Omental fat pad (tissue), 4 donors: ENCODE measurements at places on chromosomes 7 and 10. TPM values are rescaled to one million over a fixed set of nuclear protein-coding genes. Genes with fewer than 3 reads are reported as not detected.

Gene HOXA10
- total RNA-seq, result 0.56 TPM

GRCh38 chr7:69823151-69823744 is 225.0 kb downstream of the AUTS2 start:
- no peak for DNase-seq

- no peak for DNase-seq
Measured at GRCh38 chr7:113179313-113179712, 61.0 kb upstream of the SMIM30 start.

Gene PAX2
- not detected for total RNA-seq

GRCh38 chr7:17679458-17679857 is 260.8 kb downstream of the SNX13 start:
- no peak for DNase-seq

DNA sequence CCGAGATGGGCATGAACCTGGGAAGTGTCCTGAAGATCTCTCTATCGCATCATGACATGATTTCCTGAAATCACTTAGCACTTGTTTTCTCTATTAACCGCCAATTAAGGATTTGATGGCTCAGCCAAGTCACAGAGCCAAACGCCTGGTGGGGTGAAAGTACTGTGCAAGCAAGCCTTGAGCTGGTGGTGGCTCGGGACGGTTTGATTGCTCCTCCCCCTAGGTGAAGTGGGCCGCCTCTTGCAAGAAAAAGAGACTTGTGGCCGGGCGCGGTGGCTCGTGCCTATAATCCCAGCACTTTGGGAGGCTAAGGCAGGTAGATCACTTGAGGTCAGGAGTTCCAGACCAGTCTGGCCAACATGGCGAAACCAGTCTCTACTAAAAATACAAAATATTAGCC is 50.3 kb downstream of the COL26A1 start:
- DNase-seq, result no peak

Gene ARL3
- 3.9 TPM for total RNA-seq

DNA sequence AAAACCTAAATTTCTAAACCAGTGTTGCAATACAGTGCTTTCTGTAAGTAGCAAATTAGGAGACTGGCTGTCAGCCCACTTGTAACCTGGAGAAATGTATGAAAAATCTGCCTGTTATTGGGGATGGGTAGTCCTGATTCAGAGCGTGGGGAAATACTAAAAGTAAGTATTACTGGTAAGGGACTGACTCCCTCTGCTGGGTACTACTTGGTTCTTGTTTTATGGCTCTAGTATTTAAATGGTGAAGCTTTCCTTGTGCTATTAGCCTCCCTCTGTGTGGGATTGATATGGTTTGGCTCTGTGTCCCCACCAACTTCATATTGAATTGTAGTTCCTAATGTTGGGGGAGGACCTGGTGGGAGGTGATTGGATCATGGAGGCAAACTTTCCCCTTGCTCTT is 886.1 kb downstream of the SORCS1 start:
- no peak for DNase-seq

Gene CFAP70
- total RNA-seq, result 3.1 TPM

DNA sequence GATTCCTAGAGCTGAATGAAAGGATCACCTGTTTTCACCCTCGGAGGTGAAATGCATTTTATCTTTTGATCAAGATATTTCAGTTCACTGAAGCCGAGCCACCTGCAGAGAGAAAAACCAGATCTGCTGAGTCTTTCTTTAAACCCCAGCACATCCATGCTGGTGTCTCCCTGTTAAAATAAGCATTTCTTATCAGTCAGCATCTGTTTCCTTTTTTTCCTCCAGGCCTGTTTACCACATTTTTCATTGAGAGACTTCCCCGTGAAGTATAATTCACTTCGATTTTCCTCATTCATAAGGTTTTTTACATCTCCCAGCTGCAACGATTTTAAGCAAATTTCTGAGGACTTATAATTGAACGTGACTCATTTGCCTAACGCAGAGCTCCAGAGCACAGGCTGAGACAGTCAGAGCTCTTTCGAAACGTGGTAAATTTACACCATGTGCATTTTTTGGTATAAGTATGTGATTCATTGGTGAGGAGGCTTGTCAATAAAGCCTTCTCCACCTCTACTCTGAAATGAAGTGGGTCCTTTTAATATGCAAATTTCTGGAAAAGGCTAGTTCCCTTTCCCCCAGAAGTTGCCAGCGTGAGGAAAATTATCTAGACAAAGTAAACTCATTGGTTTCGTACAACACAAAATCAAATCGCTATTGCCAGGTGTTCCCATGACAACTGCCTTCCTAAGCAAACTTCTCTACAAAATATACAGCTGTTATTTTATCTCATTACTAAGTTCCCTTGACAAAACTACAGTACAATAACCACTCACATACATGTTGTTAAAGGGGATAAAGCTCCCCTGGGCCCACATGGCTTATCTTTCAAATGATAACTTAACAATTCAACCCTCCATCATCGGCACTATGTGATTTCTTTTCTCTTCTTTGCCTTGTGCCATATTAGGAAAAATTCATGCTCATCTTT is 374.8 kb upstream of the AKR1E2 start:
- no peak for DNase-seq

DNA sequence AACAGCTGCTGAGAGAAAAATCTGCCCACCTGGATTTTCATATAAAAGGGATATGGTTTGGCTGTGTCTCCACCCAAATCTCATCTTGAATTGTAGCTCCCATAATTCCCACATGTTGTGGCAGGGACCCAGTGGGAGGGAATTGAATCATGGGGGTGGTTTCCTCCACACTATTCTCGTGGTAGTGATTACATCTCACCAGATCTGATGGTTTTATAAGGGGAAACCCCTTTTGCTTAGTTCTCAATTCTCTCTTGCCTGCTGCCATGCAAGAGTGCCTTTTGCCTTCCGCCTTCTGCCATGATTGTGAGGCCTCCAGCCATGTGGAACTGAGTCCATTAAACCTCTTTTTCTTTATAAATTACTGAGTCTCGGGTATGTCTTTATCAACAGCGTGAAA is 20.8 kb upstream of the MKI67 start:
- no peak for DNase-seq

Gene ASIC3
- total RNA-seq, result 2.4 TPM

Gene CPN1
- total RNA-seq, result not detected

Gene ALOX5
- total RNA-seq, result 54.6 TPM

Gene EPHA1
- total RNA-seq, result 0.46 TPM

Gene TBX20
- total RNA-seq, result not detected

- no peak for DNase-seq
Measured at GRCh38 chr7:71157757-71158156, 25.8 kb downstream of the GALNT17 start.

DNA sequence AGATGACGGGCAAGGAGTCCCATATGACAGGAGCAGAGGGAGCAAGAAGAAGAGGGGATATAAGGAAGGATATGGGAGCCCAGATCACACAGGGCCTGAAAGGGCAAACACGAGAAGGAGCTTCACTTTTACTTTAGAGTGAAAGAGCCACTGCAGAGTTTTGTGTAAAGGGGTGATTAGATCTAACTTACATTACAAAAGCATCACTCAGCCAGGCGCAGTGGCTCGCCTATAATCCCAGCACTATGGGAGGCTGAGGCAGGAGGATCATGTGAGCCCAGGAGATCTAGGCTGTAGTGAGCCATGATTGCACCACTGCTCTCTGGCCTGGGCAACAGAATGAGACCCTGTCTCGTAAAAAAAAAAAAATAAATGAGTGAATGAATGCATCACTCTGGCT is 91.1 kb downstream of the MPP7 start:
- DNase-seq, result no peak

Gene CYP2C19
- not detected for total RNA-seq

Gene WDFY4
- 7.5 TPM for total RNA-seq

DNA sequence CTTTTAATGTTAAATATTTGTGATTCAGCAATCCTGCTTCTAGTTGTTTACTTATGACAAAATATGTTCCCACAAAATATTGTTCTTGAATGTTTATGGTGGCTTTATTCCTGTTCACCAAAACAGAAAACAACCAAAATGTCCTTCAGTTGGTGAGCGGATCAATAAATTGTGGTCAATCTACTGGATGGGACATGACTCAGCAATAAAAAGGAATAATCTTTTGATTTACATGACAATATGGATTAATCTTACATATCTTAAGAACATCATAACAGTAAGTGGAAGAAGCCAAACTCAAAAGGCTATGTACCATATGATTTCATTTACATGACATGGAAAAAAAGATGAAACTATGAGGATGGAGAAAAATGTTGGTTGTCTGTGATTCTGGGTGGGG is 691.3 kb upstream of the GHITM start:
- DNase-seq, result no peak

GRCh38 chr10:12279281-12279680 is 70.1 kb upstream of the CAMK1D start:
- no peak for DNase-seq

DNA sequence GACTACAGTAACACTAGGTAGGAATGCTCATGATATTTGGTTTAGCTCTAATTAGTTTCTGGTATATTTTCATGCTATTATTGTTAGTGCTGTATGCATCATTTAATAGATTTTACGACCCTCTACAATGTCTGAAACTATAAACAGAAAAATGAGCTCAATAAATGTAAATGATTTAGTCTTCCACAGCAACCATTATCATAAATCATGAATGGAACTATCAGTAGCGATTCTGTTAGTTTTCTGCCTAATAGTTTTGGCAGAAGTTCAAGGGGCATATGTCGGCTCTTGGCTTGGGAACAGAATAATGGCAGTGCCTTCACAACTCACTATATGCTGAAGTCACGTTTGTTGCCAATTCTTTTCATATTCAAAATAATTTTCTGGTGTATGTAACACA is 494.8 kb downstream of the PARD3 start:
- DNase-seq, result no peak

DNA sequence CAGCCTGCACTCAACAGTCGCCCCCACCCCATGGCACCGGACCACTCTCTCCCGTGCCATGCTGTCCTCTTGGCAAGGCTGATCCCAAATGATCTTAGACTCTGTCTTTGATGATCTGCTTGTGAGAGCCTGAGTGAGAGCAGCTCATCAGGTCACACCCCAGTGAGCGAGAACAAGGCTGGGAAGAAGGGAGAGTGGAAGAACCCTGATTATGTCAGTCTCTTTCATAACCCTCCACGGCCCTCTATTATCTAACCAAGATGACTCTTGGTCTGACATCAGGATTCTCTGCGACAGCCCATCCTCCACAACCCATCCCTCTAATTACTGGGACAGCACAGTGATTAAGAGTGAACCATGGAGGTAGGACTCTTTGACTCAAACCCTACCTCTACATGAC is 53.1 kb upstream of the C7orf33 start:
- DNase-seq, result no peak

Gene TIMM23B
- total RNA-seq, result 53.6 TPM

Gene CNPY1
- not detected for total RNA-seq
